NCI-H1417 treated with DMSO at 0.1 percent for 48 hours (cell line): ENCODE measurements at places on chromosomes 7 and 10.

DNA sequence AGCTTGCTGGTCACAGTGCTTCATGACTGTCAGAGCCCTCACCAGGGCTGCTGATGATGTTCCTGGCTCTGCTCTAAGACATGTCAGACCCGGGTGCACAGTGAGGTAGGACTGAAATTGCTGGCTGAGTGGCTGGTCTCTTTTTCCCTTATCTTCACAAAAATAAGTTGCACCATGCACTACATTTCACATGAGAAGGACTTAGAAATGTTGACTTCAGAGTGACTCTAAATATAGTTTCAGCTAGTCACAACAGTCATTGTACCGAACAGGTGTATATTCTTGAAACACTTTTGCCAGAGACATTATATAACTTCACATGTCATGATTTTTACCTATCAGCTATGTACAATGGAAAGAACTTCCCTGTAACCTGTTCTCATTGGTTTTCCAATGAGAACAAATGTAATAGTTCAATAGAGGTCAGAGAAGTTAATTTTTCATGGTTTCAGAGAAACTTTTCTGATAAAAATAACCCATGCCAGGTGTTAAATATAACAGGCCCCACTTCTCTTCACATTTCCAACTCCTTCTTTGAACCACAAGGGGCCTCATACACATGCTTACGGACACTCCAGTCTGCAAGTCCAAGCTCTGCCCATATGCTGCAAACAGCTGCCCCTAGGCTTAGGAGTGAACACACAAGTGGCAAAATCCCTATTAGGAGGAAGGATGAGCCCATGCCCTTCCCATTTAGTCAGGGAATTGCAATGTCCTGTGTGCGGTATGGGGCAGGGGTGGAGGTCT lies 115.6 kb downstream of the CDK6 start:
- DNase-seq: no peak

GRCh38 chr7:102093599-102094315 lies 192.9 kb upstream of the SH2B2 start:
- no peak for DNase-seq

- no peak for DNase-seq
Measured at GRCh38 chr7:153401795-153402720, 642.5 kb downstream of the ACTR3B start.

DNA sequence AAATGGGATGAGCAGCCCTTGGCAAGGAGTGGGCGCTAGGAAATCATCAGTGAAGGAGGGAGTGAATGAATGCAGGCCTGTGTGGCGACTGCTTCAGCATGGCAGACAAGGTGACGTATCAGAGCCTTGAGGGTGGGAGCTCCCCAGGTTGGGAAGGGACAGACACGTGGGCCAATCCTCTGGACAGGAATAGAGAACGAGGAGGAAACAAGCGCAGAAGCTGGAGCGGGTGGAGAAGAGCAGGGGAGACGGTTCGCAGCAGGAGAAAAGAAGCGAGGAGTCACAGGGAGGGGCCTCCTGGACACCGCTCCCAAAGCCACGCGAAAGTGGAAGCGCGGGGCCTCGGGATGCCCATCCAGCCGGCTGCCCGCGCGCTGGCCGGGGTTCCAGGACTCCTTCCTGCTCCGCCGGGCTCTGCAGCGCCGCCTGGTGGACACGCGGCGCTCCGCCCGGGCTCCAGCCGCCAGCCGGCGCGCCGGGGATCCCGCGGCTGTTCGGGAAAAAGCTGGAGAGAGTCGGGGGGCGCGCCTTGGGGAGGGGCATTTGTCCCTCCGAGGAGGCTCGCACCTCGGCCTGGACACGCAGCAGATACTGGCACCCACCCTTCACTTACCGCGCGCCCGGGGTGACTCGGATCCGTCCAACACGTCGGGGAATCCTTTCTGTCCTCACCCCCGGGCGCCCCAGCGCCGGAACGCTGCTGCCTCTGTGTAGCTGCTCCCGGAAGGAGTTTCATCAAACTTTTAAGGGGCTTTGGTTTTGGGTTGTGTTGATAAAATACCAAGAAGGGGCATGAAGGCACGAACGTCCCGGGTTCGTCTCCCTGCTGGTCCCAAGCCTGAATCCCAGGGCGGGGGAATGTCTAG lies 6.3 kb downstream of the ZNF503 start:
- no peak for DNase-seq

- no peak for DNase-seq
Measured at GRCh38 chr7:65338346-65338745, 35.3 kb upstream of the ZNF92 start.

DNA sequence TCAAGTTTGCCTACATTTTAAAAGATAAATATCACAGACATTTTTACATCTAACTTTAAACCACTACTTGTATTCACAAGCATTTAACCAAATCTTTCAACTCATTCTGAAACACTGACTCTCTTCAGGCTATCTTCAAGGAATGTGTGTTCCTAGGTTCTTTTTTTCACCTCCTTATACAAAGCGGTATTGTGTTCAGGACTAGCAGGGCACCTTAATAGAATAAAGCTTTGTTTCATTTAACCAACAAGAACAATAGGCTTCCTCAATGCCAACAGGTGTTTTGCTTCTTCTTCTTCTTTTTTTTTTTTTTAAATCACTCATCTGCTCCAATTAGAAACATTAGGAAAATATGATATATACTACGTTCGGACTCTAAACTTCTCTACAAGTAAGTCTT lies 212.9 kb upstream of the SEMA3E start:
- DNase-seq: no peak

- DNase-seq: no peak
Measured at GRCh38 chr7:36057323-36057722, 95.7 kb upstream of the EEPD1 start.

DNA sequence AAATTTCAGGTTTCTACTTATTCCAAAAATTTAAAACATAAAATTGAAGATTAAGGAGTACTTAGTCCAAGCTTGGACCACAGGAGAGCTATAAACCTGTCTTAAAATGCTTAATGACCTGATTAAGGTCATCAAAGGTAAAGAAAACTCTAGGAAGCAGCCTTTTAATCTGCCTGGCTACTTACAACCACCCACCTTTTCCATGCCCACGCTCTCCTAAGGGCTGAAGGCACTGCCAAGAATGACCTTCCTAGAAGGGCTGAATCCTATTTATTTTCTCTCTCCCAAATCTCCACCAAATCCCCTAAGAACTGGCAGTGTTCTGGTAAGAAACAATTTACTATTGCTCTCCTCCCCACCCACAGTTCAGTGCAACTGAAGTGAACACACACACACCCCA lies 6.8 kb downstream of the MPP7 start:
- no peak for DNase-seq

GRCh38 chr10:118687472-118687871 lies 67.3 kb downstream of the CACUL1 start:
- DNase-seq: no peak
